ENCODE measurements at places on chromosomes 7 and 10.

GRCh38 chr10:42866115-42866995 is 83.8 kb downstream of the BMS1 start:
- no peak for DNase-seq

DNA sequence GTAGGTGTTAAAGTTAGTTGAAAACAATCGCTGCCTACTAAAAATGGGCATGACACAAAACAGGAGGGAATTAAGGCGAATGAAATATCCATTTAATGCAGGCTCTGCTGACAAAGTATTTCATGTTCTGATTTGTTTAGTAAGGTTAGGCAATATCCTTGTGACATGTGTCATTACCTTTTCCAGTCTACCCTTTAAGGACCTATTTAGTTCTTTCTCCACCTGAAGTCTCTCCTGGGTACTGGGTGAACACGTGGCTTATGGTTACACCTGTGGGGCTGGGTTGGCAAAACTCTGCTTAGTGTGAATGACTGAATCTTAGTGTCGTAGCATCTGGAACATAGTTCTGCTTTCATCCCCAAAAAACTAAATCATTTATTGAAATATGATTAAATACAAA is 313.5 kb downstream of the CCDC3 start:
- no peak for DNase-seq

DNA sequence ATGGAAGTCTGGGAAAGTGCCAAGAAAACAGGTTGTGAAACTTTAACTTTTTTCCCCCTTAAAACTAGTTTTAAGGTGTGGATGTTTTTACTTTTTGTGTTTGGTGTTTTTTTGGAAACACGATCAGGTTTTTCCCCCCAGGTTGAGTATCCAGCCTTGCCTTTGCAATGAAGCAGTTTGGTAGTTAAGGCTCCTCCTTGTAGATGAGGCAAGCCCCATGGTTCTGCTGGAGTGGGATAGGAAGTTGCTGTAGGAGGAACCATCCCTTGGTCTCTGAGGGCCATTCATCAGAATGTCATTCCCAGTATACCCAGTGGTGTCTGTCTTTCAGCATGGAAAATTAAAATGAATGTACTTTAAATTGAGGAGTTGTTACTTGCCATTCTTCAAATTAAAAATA is 2.7 kb downstream of the CUL1 start:
- DNase-seq, result no peak

- no peak for DNase-seq
Observed at GRCh38 chr7:127336458-127336857, 56.0 kb downstream of the ZNF800 start.
